ENCODE measurements at places on chromosomes 11 and 22.

DNA sequence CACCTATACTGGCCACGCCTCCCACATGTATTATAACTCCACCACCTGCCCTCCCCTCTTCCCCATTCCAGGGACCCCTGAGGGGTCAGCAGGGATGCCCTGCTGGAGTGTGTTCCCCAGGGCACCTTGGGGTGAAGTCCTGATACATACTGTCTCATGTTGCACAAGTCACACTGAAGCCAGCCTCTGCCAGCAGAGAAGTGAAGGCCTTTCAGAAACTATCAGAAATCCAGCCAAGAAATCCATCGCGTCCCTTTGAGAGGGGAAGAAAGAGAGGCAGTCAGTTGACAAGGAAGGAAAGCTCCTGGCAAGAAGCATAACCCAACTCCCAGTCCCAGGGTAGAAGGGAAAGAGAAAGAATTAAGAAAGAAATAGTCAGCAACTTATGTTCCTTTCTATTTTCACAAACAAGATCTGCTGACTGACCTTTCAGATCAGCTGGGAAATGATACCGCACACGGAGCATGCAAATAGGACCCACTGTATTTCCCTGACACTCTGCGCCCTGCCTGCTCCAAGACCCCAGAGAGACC is 45.2 kb downstream of the SC5D start:
- no peak for DNase-seq

GRCh38 chr22:44550711-44551491 is 52.9 kb upstream of the RTL6 start:
- DNase-seq = no peak

DNA sequence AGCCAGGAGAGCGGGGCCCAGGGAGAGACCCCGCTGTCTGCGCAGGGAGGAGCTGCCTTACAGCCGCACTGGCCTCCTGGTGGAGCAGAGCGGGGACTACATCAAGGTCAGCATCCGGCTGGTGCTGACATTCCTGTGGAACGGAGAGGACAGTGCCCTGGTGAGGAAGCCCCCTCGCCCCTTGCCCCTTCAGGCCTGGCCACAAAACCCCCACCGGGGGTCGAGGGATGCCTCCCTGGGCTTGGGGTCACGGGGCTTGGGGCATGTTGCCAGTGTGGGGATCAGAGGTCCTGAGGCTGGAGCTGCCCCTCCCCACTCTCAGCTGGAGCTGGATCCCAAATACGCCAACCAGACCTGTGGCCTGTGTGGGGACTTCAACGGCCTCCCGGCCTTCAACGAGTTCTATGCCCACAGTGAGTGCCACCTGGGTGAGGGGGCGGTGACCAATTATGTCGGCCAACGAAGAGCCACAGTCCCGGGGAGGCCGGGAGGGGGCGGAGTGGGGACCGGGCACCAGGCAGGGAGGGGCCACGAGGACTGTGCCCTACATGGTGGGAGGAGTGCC is 4.2 kb downstream of the MUC5B start:
- DNase-seq = no peak

DNA sequence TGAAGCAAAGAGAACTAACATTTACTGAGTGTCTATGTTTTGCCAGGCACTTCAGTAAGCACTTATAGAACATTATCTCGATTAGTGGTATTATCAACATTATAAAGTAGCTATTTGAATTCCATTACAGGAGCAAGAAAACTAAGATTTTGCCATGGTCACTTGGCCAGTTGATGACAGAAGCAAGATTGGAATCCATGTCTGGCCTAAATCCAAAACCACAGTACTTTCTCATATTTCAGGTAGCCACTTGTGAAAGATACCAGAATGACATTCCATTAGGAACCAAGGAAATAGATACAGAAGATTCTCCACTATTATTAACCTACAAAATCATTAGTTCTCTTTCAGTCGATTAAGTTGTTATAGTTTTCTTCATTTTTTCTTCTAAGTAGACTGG is 691.0 kb upstream of the API5 start:
- no peak for DNase-seq

DNA sequence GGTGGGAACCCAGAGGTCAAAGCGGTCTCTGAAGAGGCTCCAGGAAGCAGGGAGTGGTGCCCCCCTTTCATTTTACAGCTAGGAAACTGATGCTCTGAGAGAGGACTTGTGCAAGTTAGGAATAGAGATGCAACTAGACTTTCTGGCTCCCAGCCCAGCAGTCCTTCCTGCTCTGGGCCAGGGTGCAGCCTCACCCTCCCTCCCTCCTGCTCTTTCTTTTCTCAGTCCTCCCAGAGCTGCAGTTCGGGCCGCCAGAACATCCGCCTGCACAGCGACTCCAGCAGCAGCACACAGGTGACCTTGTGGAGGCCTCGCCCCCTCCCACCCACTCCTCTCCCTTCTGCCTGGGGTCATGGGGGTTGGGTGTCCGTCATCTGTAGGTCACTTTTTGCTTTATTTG is 51.5 kb downstream of the LHFPL7 start:
- no peak for DNase-seq

- DNase-seq = no peak
Observed at GRCh38 chr11:113006896-113007445, 45.8 kb downstream of the NCAM1 start.

- no peak for DNase-seq
Observed at GRCh38 chr11:5534046-5534445, 14.3 kb downstream of the OR52H1 start.

DNA sequence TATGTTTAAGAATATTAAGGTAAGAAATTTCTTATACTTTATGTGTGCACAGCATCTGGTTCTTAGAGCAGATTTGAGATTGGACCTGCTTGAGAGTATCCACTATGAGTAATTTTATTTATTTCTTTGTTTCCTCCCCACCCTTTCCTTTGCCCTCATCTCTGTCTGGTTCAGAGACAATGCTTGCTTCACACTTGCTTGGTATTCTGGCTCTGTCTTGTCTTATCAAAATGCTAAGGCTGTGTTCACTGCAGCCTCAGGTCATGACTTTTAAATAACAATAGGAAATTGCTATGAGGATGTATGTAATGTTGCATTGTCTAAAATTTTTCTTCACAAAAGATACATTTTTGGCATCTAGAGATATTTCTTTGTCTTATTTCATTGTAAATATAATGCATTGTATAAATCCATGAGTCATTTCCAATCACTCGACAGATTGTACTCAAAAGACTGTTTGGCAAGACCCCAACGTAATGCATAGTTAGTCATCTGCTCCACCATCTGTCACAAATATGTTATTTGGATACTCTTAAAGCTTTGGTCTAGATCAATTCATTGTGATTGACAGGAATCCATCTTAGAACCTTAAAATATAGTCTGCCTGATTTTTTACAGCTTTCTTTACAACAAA is 395.7 kb downstream of the AASDHPPT start:
- DNase-seq = no peak

GRCh38 chr22:24068377-24068680 is 57.2 kb downstream of the CABIN1 start:
- DNase-seq = peak; percentile 45

GRCh38 chr11:36149538-36150242 is 139.5 kb downstream of the COMMD9 start:
- peak; percentile 94 for DNase-seq

All from hematopoietic multipotent progenitor cell treated with erythropoietin and hydrocortisone succinate and interleukin-3 and kit ligand, for 6 days (in vitro differentiated cells).